ENCODE measurements at places on chromosomes 1 and 21. TPM values are rescaled to one million over a fixed set of nuclear protein-coding genes. Genes with fewer than 3 reads are reported as not detected.

DNA sequence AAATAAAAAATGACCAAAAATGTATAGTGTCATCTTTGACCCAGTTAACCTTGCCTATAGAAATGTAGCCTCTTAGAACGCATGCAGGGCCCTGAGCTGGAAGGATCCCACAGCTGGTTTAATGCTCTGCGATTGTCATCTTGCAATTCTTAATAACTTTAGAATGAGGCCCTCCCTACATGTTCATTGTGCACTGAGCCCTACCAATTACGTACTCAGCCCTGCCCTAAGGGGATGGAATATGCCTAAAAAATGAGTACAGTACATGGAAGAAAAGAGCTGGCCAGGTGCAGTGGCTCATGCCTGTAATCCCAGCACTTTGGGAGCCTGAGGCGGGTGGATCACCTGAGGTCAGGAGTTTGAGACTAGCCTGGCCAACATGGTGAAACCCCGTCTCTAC, 57.8 kb upstream of the BCAR3 start:
- no peak overlapping the region for H3K4me3 ChIP-seq
- H3K36me3 ChIP-seq: no peaks in the 10 kb centered on the region
- no peak for DNase-seq
- H3K27me3 ChIP-seq: no peaks in the 10 kb centered on the region
- no peak overlapping the region for H3K27ac ChIP-seq

DNA sequence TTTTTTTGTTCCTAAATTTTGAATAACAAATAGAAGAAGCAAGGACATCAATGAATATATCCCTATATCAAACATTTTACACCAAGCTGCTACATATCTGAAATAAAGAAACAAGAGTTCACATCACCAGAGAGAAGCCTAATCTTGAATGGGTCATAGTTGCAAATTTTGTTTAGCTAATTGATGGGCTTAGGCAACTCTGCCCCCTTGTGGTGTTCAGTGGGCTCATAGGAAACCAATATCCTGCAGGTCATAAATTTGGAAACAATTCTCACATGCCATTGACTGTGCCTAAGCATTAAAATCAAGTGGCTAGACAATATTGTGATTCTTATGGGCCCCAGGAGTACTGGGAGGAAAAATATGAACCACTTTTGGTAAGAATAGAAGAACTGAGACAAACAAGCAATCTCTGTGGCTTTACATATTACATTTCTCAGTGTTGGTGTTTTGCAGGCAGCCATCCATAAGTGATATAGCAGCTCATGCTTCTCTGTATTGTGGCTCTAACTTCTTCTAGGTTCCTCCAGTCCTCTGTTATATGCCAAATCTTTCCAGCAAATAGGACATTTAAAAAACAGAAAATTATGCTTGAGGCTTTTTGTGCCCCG, 1262.8 kb upstream of the PRMT6 start:
- no peak for DNase-seq
- H3K4me1 ChIP-seq: no peaks in the 10 kb centered on the region
- H3K4me3 ChIP-seq: no peak overlapping the region
- no peaks in the 10 kb centered on the region for H3K27me3 ChIP-seq
- no peaks in the 10 kb centered on the region for H3K36me3 ChIP-seq

DNA sequence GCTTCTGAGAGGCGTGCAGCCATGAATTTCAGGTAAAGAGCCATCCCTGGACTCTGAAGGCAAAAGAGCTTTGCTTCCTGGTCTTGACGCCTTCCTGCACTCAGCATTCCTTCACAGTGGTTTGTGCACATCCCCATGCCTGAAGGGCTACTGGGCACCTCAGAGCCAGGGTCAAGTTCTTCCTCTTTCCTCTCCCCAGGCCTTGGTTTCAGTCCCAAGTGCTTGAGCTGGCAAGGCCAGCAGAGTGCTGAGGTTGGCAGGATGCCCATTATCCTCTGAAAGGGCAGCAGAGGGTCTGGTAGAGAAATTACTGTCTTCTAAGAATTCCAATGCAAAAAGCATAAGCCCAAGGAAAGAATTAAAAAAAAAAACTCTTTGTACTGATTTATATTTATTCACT, 1064.9 kb downstream of the TTLL7 start:
- H3K4me3 ChIP-seq: no peak overlapping the region
- no peaks in the 10 kb centered on the region for H3K36me3 ChIP-seq
- no peaks in the 10 kb centered on the region for H3K4me1 ChIP-seq
- H3K27ac ChIP-seq: no peak overlapping the region
- DNase-seq: no peak

DNA sequence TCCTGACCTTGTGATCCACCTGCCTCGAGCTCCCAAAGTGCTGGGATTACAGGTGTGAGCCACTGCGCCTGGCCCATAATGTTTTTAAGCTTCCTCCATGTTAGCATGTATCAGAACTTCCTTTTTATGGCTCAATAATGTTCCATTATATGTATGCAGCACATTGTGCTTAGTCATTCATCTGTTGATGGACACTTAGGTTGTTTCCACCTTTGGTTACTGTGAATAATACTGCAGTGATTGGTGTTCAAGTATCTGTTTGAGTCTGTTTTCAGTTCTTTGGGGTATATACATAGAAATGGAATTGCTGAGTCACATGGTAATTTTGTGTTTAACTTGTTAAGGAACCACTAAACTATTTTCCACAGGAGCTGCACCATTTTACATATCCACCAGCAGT, 17.7 kb downstream of the CMPK1 start:
- H3K36me3 ChIP-seq: peaks cover 19% of the 10 kb centered on the region

GRCh38 chr1:59549066-59549837, 252.4 kb downstream of the FGGY start:
- no peak overlapping the region for H3K27ac ChIP-seq
- H3K27me3 ChIP-seq: no peaks in the 10 kb centered on the region
- H3K36me3 ChIP-seq: no peaks in the 10 kb centered on the region
- DNase-seq: no peak
- peaks cover 8% of the 10 kb centered on the region for H3K4me1 ChIP-seq
- H3K4me3 ChIP-seq: no peak overlapping the region

- H3K27ac ChIP-seq: no peak overlapping the region
- H3K27me3 ChIP-seq: peaks cover 30% of the 10 kb centered on the region
Observed at GRCh38 chr1:208332774-208333126, 88.6 kb upstream of the PLXNA2 start.

DNA sequence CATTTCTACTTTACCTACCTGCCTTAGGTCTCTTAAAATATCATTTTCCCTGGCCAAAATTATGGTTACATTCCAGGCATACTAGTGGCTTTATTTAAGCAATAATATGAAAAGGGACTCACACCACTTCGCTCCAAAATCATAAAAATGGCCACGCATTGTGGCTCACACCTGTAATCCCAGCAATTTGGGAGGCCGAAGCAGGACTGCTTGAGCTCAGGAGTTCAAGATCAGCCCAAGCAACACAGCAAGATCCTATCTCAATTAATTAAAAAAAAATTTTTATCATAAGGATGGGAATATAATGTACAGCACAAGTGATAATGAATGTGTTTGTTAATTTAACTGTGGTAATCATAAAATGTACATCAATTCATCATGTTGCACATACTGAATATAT, 65.4 kb downstream of the ARID4B start:
- H3K4me1 ChIP-seq: peaks cover 30% of the 10 kb centered on the region
- H3K36me3 ChIP-seq: peaks cover 9% of the 10 kb centered on the region
- no peaks in the 10 kb centered on the region for H3K27me3 ChIP-seq
- no peak overlapping the region for H3K27ac ChIP-seq

DNA sequence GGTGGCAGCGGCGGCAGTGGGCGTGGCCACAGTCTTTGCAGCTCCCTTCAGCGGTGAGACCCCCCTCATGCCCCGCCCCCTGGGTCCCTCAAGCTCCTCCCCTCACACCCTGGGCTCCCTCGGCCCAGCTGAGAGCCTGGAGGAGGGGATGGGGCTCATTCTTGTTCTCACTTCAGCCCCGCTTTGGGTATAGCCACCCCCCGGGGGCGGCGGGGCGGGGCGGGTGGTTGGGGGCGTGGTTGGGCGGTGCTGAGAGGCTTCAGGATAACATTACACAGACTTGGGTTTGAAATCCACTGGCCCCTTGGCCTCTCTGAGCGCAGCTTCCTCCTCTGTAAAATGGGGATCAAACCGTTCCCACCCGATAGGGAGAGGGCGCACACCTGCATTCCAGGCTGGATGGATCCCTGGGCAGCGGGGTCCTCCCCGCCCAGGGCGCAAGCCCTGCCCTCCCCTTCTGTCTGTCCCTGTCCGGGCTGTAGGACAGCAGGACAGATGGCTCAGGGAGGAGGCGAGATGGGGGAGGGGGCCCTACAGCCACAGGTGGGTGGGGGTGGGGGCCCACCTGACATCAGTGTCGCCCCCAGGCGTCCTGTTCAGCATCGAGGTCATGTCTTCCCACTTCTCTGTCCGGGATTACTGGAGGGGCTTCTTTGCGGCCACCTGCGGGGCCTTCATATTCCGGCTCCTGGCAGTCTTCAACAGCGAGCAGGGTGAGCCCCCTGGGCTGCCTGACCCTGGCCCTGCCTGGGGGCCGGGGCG, 5.1 kb downstream of the CLCNKA start:
- no peaks in the 10 kb centered on the region for H3K4me1 ChIP-seq
- no peak for DNase-seq

DNA sequence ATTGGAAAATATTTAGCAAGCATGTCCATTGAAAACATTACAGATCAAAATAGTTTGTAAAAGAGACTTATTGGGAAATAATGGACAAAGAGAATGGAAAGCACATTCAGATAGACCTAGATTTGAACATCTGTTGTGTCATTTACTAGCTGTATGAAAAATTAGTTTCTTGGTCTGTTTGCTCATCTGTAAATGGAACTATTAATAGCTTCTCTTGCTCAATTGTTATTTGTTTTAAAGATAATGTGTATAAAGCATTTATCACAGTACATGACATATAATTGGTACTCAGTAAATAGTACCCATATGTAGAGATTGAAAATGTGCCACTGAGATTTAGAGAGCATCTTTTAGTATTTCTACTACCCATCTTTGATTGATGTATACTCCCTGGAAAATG, 25.9 kb downstream of the RPAP2 start:
- DNase-seq: no peak
- peaks cover 32% of the 10 kb centered on the region for H3K4me1 ChIP-seq
- H3K4me3 ChIP-seq: peak overlapping the region; percentile 72
- no peaks in the 10 kb centered on the region for H3K27me3 ChIP-seq
- peak overlapping the region; percentile 95 for H3K27ac ChIP-seq

TMPRSS3 gene
- total RNA-seq: 22.3 TPM

SPTA1 gene
- not detected for total RNA-seq

GREM2 gene
- total RNA-seq: not detected

Measured in activated CD8-positive, alpha-beta memory T cell treated with anti-CD3 and anti-CD28 coated beads, Interleukin-2, amount 10 ng/mL, durations not matched to agents 7 days and 5 days (primary cell).